ENCODE measurements at places on chromosomes 11 and 22. TPM values are rescaled to one million over a fixed set of nuclear protein-coding genes. Genes with fewer than 3 reads are reported as not detected.
A peak's percentile ranks its signal among the peaks of the same experiment; 100 is the strongest.

The OR52A1 gene
- not detected for total RNA-seq

The TMEM45B gene
- not detected for total RNA-seq

DNA sequence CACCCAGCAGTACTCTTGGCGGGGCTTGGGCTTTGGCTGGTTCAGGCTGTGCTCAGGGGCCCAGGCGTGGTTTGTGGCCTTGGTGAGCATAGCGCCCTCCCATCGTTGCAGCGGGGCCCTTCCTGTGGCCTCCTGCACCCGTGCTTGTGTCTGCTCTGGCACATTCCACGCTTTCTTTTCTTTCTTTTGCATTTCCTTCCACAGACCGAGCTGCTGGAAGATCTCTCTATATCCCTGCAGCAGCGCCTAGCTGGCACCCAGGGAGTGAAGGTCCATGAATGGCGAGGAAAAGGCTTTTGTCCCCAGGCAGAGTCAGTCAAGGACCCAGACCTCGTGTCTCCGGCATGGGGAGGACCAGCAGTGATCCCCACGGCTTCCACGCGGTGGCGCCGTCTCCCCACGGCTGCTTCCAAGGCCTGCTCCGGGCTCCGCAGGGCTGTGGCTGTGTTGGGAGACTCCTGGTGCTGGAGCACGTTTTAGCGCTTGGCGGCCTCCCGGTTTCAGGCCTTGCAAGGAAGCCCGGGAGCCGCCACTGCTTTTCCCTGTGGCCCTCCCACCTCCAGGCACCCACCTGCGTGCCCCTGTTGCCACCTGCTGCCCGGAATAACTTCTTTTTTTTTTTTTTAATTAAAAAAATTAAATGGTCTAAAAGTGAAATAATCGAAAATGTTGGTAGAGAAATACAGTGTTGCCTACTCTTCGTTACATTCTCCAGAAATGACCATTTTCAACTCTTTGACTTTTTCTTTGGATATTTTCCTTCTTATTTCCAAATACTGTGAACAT, 28.5 kb downstream of the GLB1L2 start:
- peak; percentile 1 for DNase-seq

- no peak for DNase-seq
Measured at GRCh38 chr11:108586600-108586999, 7.0 kb downstream of the EXPH5 start.

- no peak for DNase-seq
Measured at GRCh38 chr22:48588878-48589450, 1238.7 kb downstream of the BRD1 start.

The SOX6 gene
- total RNA-seq, result not detected

The PHLDA2 gene
- 12.5 TPM for total RNA-seq

DNA sequence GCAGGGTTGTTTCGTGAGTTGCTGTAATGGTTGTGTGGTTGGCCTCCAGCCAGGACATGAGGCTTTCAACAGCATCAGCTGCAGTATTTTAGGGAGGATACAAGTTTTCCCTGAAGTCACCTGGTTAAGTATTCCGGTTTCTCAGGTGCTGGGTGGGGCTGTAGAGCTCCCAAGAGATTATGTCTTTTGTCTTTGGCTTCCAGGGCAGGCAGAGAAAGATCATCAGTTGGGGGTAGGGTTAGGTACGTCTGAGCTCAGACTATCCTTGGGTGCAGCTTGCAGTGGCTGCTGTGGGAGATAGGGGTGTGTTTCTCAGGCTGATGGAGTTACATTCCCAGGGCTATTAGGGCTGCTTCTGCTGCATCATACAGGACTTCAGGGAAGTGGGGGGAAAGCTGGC, 47.5 kb upstream of the MRGPRX1 start:
- peak; percentile 4 for DNase-seq

The GRM5 gene
- not detected for total RNA-seq

Measured in LHCN-M2 (cell line).